DMS 273 treated with DMSO at 0.1 percent for 48 hours (cell line): ENCODE measurements at places on chromosomes 12 and 14.

GRCh38 chr12:121810833-121811433 is 7.1 kb downstream of the SETD1B start:
- no peak for DNase-seq

GRCh38 chr12:1592444-1593173 is 1.8 kb downstream of the FBXL14 start:
- no peak for DNase-seq

- no peak for DNase-seq
Observed at GRCh38 chr12:67784831-67785230, 136.3 kb downstream of the DYRK2 start.

DNA sequence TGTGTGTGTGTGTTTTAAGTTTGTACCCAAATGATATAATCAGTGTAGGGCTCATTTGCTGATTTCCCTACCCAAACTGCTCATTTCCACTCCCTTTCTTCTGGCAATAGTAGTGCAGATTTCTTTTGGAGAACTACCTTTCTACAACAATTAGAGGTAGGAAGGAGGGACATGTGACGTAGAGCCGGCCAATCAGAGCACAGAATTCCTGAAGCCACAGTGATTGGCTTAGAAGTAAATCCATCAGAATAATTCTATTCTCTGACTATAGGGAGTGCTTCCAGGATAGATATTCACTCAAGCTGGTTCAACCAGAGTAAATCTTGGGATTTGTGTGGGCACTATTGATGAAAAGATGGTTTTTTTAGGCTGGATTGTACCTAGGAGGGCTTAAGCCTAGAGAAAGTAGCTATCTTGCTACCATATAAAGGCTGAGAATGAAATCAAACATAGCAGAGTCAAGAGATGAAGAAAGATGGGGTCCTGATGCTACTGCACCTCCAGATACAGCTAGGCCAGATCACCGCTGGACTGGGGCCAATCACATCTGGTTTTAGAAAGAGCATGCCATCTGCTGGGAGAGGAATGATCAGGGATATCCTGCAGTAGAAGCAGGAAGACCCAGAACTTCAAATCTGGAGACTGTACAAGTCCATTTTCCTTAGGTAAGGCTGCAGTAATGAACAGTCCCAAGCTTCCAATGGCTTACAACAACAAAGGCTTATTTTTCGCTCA is 54.1 kb upstream of the NUAK1 start:
- peak; percentile 9 for DNase-seq

DNA sequence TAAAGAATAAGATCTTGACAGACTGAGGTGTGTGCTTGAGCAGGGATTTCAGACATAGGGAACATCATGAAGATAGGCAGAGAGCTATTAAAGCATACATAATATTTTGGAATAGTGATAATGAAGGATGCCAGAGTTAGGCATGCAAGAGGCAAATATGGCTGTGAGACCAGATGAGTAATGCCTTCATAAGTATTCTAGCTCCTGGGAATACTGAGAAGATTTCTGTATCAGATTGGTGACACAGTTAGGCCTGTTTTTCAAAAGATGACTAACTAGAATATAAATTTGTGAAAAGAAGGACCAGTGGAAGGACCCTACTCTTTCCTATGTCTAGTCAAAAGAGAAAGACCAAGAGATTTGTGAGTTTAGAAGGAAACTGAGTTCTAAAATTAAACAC is 108.8 kb downstream of the TXNDC16 start:
- no peak for DNase-seq

GRCh38 chr14:103504991-103505565 is 17.6 kb downstream of the CKB start:
- no peak for DNase-seq

- DNase-seq = peak; percentile 78
Observed at GRCh38 chr14:37172024-37172869, at the start of gene SLC25A21. Gene SLC25A21 (minus strand): TSS chr14:37172606.

DNA sequence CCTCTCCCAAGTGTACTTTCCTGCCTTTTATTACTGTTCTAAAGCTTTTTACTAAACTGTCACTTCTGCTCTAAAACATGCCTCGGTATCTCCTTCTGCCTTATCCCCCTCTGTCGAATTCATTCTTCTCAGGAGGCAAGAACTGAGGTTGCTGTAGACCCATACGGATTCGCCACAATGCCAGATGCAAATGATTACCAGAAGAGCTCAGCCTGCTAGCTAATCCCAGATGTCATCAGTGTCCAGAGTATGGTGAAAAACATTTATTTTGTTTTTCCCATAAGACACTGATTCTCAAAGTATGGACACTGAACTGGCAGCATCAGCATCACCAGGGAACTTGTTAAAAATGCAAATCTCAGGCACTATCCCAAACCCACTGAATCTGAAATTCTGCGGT is 359.3 kb downstream of the TMTC2 start:
- DNase-seq = no peak

- DNase-seq = no peak
Observed at GRCh38 chr12:23236811-23237210, 611.8 kb downstream of the ETNK1 start.

DNA sequence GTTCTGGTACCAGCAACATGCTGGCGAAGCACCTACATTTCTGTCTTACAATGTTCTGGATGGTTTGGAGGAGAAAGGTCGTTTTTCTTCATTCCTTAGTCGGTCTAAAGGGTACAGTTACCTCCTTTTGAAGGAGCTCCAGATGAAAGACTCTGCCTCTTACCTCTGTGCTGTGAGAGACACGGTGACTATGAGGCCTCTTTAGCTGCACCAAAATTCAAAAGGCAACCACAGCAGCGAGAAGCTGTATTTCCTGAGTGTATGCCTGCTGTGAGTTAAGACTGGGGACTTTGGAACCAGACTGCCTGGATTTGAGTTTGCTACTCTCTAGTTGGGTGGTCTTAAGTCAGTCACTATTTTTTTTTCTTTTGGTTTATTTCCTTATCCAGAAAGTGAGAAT is 8.7 kb upstream of the OR10G2 start:
- DNase-seq = no peak

DNA sequence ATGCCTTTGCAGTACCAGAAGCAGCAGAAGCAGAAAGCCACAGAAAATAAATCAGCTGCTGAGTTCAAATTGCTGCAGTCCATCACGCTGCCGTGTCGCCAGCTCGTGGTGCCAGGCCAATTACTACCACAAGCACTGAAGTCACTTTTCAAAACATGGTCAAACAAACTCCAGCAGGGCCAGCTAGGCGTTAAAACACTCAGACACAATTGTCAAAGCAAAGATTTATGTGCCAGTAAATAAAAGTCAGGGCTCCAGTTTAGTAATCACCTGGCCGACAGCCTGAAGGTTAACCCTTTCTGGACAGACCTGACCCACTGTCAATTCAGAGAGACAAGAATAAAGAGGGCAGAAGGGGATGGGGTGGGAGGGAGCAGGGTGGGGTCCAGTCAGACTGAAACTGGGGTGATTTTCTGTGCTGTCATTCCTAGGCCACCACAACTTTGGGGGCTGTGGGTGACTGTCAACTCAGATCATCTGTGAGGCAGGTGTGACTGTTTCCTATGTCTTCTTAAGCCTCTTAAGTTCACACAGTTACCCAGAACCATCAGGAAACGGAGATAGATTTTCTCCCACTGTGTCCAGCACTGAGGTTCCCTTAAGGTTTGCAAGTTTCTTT is 109.8 kb upstream of the FUT8 start:
- no peak for DNase-seq

DNA sequence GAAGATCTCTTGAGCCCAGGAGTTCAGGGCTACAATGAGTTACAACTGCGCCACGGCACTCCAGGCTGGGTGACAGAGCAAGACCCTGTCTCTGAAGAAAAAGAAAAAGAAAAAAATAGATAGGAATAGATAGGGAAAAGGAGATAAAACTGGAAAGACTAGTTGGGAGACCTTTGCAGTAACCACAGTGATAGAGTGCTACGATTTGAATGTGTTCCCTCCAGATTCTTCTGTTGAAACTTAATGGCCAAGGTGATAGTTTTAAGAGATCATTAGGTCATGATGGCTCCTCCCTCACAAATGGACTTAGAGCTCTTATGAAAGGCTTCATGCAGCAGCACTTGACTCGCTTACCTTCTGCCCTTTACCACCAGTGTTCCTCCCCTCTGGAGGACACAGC is 13.5 kb upstream of the ATF1 start:
- DNase-seq = no peak

DNA sequence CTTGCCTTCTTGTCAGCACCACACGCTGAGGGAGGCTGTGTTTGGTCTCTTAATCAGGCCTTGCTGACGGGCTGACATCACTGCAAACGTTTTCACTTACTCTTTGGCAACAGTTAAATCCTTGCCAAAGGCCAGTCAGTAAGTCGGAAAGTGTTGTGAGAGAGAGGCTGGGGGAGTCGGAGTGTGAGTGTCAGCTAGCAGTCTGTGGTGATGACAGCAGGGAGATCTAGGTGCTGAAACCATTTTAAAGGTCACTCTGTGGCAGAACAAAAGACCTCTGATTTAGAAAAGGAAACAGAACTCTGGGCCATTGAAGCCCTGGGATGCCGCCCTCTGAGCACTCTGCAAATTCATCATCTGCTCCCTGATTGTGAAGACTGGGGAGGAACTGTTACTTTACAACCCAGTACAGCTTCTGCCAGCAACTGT is 143.5 kb downstream of the PAX9 start:
- no peak for DNase-seq
